CD4-positive, alpha-beta T cell treated with Interleukin-6 for 4 hours (primary cell): ENCODE measurements at places on chromosomes 16 and 17.
A peak's percentile ranks its signal among the peaks of the same experiment; 100 is the strongest.

- DNase-seq = no peak
Measured at GRCh38 chr16:85665929-85666328, 22.8 kb downstream of the GINS2 start.

- DNase-seq = peak; percentile 29
Measured at GRCh38 chr17:32323811-32324491, 18.0 kb downstream of the C17orf75 start.

GRCh38 chr17:38874505-38875400 lies 4.9 kb downstream of the LASP1 start:
- no peak for DNase-seq

- no peak for DNase-seq
Measured at GRCh38 chr17:9424071-9424640, 151.5 kb downstream of the STX8 start.

DNA sequence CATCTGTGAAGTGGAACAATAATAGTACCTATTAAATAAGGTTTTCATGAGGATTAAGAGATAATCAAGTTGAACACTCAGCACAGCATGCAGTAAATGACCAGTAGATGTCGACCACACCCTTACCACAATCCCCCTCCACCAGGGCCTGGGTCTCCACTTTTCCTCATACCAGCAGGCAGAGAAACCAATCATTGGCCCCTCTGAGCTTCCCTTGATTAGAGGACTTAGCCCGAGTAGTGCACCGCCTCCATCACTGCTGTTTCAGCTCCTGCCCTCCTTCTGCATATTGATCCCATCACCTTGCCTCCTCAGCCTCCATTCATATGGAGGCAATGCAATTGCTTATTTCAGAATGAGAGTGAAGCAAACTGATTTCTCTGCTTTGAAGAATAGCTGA lies 96.5 kb upstream of the CDH11 start:
- DNase-seq = no peak

- no peak for DNase-seq
Measured at GRCh38 chr16:79792664-79793351, 192.3 kb upstream of the MAF start.

GRCh38 chr17:80774643-80775281 lies 216.9 kb upstream of the CHMP6 start:
- DNase-seq = peak; percentile 57

GRCh38 chr16:27980076-27980775 lies 83.3 kb downstream of the GSG1L start:
- DNase-seq = no peak

- DNase-seq = no peak
Measured at GRCh38 chr17:59439262-59439661, 107.8 kb downstream of the YPEL2 start.

GRCh38 chr16:76897816-76898215 lies 293.2 kb upstream of the MON1B start:
- no peak for DNase-seq

DNA sequence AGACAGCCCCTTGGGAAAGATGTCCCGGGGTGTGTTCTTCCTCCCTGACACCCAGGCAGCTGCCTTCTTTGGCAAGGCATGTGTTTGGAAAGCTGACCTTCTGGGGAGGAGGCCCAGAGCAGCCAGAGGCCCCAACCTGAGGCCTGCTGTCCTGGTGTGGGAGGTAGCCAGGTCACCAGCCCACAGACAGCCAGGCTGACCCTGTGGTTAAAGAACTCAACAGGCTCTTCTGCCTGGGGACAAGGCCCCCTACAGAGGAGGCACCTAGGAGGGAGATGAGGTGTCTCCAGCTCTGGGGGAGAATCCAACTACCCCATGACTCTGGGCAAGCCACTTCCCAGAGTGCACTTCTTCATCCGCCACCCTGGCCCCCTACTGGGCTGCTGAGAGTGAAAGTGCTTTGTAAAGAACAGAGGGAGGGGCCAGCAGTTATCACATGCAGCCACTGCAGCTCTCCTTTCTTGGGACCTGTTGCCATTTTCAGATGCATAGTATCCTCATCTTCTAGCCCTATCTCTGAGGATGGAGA lies 13.1 kb upstream of the SREBF1 start:
- peak; percentile 80 for DNase-seq

DNA sequence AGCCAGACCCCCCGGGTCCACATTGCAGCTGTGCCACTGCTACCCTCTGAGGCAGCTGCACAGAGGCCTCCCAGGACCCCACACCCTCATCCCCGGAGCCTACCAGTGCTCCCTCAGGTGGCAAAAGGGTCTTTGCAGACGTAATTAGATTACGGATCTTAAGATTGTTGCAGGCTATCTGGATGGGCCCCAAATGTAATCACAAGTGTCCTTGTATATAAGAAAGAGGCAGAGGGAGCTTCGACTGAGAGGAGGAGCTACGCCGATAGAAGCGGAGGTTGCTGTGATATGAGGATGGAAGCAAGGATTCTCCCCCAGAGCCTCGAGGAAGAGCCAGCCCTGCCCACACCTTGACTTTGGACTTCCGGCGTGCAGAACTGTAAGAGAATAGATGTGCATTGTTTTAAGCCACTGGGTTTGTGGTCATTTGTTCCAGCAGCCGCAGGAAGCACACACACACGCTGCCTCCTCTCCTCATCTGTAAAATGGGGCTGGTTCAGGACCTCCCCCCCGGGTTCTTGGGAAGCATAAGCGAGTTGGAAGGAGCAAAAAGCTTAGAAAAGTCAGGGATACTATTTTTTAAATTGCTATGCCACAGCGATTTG lies 10.5 kb upstream of the RAI1 start:
- no peak for DNase-seq

DNA sequence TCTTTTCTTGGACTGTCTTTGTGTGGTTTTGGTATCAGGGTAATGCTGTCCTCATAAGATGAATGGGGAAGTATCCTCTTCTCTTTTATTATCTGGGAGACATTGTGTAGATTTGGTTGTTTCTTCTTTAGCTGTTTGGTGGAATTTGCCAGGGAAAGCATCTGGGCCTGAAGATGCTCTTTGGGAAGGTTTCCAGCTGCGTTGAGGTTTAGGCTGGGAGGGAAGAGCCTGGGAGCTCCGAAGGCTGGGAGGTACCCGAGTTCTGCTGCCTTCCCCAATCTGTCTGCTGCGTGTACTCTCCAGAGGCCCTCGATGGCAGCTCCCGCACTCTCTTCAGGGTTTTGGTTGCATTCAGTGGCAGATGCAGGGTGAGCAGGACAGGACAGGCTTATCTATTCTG lies 25.6 kb upstream of the CRISPLD2 start:
- no peak for DNase-seq

GRCh38 chr17:6456321-6456720 lies 12.1 kb downstream of the PIMREG start:
- DNase-seq = no peak

- DNase-seq = no peak
Measured at GRCh38 chr16:57305159-57305811, 20.8 kb upstream of the PLLP start.

GRCh38 chr16:81066681-81067080 lies 10.4 kb downstream of the C16orf46 start:
- DNase-seq = no peak

- DNase-seq = no peak
Measured at GRCh38 chr17:60103957-60104356, 25.2 kb upstream of the HEATR6 start.

- DNase-seq = no peak
Measured at GRCh38 chr17:68513932-68514331, 1.7 kb downstream of the PRKAR1A start.

GRCh38 chr17:6570731-6571451 lies 14.5 kb upstream of the PITPNM3 start:
- DNase-seq = no peak

- DNase-seq = peak; percentile 32
Measured at GRCh38 chr17:41322094-41322902, 6.8 kb upstream of the KRTAP17-1 start.

DNA sequence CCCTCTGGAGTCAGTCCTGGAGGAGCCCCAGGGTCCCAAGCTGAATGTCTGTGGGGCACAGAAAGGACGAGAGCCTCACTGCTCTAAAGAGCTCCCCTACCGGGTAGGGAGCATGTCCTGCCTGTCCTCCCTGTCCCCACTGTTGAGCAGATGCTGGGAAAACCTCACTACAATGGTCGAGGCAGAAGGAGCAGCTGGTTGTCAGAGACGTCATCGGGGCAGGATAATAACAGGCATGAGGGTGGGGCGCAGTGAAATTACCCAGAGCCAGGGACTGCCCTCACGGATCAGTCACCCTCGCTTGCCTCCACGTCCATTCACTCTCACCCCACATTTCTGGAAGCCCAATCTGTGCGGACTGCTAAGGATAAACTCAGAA lies 538 bp downstream of the TM4SF5 start:
- DNase-seq = no peak

DNA sequence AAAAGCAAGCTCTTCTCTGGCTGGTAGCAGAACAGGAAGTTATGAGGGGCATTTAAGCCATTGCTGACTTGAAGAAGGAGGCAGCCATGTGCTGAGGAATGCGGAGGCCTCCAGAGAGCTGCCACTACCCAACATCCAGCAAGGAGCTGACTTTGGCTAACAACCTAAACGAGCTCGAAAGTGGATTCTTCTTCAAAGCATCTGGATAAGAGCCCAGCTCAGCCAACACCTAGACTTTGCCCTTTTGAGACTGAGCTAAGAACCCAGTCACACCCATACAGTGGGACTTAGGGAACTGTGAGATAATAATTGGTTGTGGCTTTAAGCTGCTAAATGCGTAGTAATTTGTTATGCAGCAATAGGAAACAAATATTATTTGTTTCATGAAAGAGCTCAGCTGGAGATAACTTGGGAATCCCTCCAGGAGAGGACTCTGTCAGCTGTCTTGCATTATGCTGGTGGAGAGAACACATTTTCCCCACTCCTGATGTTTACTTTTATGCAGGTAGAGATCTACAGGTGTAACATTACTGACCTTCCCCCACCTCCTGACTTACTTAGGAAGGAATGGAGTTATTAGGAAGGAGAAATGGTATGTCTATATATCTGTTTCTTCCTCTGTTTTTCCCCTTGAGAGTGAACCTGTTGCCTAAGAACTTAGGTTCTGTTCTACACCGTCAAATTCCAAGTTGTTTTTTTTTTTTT lies 52.7 kb upstream of the ZNF629 start:
- DNase-seq = no peak

DNA sequence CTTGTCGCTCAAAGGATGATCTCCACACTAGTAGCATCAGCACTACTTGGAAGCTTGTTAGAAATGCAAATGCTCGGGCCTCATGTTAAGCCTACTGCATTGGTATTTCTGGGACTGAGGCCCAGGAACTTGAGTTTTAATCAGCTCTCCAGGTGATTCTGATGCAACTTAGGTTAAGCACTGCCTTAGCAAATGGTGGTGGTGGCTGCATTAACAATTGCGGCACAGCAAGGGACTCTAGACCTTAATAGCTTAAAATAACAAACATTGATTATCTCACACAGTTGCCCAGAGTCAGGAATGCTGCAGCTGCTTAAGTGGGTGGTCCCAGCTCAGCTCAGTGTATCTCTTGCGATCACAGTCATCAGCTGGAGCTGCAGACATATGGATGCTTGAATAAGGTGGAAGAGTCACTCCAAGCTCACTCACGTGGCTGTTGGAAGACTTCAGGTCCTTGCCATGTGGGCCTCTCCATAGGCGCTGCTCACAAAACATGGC lies 25.8 kb downstream of the HS3ST3A1 start:
- DNase-seq = no peak

DNA sequence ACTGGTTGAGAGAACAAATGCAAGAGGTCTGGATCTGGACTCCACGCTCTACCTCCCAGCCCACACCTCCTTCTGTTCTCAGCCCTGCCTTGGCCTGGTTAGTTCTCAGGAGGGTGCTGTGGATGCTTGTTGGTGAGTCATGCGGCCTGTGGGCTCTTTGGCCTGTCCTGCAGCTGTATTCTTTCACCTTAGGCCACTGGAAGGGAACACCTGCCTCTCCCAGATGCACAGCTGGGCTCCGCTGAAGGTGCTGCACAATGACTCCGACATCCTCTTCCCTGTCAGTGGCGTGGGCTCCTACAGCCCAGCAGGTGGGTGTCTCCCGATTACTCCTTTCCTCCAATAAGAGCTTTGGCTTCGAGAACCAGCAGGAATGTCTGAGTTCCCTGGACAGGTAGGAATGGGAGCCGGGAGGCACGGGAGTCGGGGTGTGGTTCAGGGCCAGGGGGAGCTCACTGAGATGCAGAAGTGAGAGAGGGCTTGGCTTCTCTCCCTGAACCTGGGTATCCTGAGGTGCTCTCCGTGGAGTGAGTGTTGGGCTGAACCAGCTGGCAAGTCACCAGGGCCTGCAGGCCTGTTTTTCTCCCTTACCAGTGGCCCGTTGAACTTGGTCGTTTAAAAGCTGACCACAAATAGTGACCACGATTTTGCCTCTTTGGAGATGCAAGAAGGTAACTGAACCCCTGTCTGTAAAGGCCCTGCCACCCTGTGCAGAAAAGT lies 85.0 kb downstream of the SNX29 start:
- DNase-seq = no peak

GRCh38 chr17:73203135-73203787 lies 10.4 kb downstream of the COG1 start:
- no peak for DNase-seq

- no peak for DNase-seq
Measured at GRCh38 chr17:44352828-44353671, 7.9 kb downstream of the GRN start.

DNA sequence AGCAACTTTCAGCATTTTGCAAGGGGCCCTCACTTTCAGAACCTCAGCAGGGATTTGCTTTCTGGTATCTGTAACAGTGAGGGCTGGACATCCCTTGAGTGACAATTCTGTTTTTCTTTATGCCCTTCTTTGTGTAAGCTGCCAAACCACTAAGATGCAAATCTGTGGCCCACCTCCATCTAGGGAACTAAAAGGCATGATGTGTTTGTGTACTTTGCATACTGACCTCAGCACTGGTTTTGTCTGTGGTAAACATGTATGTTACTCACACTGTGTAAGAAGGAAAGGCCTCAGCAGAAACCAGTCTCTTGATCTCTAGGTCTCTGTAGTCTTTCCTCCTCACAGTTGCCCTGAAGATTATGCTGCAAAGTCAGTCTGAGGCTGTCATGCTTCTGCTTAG lies 396.6 kb upstream of the DYNLRB2 start:
- DNase-seq = no peak

GRCh38 chr16:29023279-29024277 lies 38.7 kb downstream of the LAT start:
- peak; percentile 64 for DNase-seq

DNA sequence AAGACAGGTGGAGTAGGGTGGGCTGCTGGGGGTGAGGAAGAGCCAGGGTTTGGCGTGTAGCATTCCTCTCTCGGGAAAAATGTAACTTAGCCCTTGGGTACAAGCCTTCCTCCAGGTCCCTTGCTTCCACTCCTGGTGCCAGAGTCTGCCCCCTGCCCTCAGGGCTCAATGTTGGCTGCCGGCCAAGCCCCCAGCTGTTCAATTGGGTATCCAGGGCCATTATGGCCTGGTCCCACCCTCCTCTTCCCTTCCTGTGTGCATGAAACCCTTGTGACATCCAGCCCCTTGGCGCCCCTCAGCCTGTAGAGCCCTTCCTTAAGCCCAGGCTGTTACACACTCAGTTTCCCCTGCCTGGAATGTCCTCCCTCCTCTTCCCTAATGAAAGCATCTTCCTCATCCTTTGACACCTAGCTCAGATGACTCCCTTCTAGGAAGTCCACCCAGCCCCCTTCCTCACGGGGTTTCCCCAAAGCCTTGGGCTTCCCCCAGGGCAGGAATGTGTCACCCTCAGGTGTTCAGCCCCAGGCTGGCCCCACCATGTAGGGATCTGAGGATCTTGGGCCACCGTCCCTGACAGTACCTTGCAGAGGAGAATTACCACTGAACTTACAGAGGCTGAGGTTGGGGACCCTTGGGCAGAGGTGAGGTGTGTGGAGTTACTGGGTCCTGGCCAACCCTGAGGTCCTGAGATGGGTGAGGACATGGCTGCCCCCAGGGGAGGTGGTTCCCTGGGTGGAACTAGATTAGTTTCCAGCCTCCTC lies 30.0 kb downstream of the B9D1 start:
- DNase-seq = no peak

GRCh38 chr17:80393961-80394360 lies 21.0 kb upstream of the ENDOV start:
- DNase-seq = no peak
